Non-pigmented ciliary epithelial cell (primary cell): ENCODE measurements at places on chromosomes 6 and 20.

DNA sequence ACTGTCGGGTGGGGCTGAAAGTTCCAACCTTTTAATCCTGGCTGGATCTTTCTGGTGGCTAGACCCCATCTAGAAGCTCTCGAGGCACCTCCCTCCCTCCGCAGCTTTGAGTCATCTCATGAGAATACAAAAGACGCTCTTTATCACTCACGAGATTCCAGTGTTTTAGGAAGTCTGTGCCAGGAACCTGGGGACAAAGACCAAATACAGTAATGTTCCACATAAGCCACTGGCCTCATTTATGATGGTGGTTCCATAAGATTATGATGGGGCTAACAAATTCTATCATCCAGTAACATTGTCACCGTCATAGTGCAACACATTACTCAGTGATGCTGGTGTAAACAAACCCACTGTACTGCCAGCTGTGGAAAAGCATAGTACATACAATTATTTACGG is 48.7 kb downstream of the NCOA7 start:
- DNase-seq = no peak

GRCh38 chr20:20658871-20659431 is 53.5 kb downstream of the RALGAPA2 start:
- no peak for DNase-seq

DNA sequence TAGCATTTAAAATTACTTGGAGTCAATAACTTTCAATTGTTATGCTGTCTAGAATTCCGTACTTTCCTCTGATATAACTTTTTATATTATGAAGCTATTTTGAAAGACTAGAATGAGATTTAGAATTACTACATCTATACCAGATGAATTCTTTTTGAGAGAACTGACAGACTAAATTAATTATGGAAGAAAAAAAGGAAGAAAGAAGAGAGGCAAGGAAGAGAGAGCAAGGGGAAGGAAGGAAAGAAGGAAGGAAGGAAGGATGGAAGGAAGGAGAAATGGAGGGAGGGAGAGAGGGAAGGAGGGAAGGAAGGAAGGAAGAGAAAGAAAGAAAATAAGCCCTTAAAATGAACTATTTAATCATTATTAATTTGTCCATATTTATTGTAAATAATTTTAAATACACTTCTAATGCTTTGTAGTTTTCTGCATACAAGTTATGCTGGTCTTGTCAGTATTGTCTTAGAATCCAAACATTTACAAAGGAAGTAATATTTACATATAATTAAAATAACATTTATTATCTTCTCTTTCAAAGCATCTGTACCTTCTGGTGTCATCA is 280.4 kb upstream of the HSF2 start:
- DNase-seq = no peak

GRCh38 chr6:2477666-2478065 is 232.3 kb upstream of the GMDS start:
- no peak for DNase-seq

DNA sequence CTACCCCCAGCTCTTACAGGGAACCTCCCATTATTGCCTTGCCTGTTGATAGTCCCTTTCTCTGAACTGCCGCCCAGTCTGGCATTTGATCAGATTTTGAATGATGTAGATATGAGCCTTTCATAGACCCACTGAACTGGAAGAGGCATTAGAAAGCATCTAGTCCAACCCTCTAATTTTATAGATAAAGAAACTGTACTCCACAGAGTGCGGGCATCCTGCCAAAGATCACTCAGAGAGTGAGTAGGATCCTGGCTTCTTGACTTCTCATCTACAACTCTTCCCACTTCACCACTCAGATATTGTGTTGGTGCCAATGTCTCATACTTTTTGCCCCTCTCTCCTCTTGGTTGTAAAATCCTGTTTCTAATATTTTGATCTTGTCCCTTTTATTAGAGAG is 179.2 kb upstream of the BMP2 start:
- no peak for DNase-seq

DNA sequence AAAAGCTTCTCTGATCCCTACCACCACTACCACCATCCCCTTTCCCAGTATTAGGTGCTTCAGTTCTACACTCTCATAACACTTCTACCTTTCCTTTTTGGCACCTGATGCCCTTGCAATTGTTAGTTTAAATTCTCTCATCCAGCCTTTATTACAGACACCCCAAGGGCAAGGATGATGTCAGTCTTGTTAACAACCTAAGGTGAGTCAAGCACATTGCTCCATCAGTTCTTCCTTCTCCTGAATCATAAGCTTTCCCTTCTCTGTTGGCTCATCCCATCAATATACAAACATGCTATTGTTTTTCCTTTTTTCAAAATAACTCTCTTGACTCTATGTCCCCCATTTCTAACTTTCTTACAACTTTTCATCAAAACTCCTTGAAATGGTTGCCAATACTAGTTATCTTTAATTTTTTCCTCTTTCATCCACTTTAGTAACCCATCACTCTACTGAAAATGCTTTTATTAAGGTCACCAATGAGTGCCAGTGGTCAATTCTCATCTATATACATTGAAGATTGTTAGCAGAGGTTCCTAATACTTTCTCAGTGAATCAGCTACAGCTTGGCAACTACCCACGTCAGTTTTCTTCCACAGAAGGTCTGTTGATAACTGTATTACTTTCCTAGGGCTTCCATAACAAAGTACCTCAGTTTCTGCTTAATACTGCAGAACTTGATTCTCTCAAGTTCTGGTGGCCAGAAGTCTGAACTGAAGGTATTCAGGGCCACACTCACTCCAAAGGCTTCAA is 97.1 kb upstream of the FLRT3 start:
- no peak for DNase-seq

GRCh38 chr6:89298680-89299465 is 16.2 kb downstream of the GABRR2 start:
- DNase-seq = no peak

DNA sequence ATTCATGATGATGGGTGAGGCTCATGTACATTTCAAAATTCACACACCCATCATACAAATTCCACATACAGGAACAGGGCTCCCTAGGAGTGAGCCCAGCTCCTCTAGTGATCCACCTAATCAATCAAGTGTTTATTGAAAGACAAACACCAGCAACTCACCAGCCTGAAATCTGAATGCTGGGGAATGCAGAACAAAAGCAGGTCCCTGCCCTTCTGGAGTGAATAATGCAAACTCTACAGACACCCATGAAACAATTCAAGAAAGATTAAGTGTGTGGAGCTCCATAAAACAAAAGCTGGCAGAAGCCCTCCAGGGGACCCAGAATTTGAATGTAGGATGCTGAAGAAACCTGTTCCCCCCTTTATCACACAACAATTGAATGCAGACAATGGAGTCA is 396.7 kb upstream of the JARID2 start:
- no peak for DNase-seq

GRCh38 chr6:99016355-99016754 is 68.6 kb upstream of the FBXL4 start:
- peak; percentile 59 for DNase-seq

DNA sequence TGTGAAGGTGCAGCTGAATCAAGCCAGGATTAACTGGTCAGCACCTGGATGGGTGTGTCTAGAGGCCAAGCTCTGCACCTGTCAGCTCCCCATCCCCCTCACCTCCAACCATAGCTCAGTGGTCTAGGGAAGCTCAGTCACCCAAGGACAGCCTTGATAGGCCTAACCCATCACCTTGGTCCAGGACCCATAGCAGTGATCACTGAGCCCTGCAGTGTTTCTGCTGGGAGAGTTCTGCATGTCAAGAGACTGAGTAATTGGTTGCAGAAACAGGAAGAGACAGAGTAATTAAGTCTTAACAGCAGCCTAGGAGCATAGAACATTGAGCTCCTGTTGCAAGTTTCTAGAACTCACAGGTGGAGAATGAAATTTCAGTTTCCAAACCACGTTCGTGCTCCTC is 18.7 kb upstream of the RALGAPB start:
- no peak for DNase-seq

DNA sequence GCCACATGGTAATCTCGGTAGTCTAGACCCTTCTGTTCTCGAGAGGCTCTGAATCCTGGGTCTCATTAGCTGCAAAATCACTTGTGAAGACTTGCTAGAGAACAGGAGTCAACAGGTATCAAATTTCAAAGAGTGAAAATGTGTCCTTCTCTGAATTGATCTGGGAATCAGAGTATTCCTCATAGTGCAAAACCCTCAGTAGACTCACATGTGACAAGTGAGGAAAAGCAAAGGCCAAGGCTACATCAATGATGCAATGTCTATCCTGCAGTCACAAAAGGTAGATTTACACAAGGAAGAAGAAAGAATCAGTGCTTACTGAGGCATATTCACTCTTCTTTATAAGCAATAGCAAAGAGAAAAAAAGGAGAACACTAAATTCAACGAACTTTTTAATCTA is 1220.0 kb upstream of the GJE1 start:
- no peak for DNase-seq

GRCh38 chr20:4949833-4950178 is 51.5 kb downstream of the SLC23A2 start:
- DNase-seq = no peak

DNA sequence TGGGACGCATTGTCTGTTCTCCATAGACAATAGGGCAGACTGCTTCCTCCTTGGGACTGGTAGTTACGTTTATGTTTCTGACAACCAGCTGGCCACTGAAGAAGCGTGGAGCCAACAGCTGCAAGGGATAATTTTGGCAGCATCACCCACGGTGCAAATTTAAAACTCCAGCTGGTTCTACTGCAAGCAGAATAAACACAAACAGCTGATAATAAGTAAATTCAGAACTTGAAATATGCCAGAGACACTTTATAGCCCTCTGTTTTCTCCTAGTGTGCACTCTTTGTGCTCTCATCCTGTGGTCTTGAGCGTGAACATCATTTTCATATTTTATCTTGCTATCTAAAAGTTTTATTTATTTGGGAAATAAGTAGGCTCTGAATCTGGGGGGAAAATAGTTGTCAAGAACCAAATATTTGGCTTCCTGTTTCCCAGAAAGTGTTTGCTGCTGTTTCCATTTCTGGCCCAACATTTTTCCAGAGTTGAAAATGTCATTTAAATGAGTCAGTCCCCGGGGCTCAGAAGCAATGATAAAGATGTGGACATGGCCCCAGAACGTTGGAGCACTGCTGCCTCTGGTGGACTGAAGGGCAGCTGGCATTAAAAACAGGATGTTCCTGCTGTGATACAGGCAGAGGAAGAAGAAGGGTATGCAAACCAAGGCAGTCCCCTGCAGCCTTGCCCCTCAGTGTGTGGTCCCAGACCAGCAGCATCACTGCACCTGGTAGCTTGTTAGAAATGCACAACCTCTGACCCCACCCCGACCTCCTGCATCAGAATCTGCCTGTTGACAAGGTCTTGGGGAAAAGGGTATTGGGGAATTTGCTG is 12.5 kb upstream of the THBD start:
- peak; percentile 44 for DNase-seq
